ENCODE measurements at places on chromosomes 1 and 21.

DNA sequence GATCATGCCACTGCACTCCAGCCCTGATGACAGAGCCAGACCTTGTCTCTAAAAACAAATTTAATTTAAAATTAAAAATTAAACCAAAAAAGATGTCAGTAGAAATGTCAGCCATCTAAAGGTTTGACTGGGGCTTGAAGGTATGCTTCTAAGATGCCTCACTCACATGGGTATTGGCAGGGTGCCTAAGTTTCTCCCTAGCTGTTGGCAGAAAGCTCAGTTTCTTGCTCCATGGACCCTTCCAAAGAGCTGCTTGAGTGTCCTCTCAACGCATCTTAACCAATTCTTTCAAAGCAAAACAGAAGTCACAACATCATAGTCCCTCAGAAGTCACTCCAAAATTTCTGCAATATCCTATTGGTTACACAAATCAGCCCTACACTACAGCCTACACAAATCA lies 231.0 kb upstream of the ADGRL2 start:
- no peak for DNase-seq

DNA sequence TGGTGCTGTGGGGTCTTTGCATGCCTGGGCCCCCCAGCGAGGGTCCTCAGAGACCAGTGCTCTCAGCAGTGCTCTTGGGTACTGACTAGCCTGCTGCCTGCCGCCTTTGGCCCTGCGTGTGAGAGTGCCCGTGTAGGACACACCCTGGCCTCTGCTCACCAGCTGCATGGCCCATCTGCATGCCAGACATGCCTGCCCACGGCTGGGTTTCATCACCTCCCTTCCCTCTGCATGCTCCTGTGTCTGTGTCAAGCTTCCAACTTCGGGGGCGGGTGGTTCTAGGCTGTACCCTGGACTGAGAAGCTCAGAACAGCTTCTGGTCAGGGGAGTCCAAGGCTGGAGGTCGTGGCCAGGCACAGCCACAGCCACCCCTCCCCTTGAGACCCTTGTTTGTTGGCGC lies 56.9 kb downstream of the PTPRF start:
- no peak for DNase-seq

GRCh38 chr1:6645018-6645417 lies 20.4 kb downstream of the THAP3 start:
- DNase-seq = no peak

GRCh38 chr21:42680058-42680330 lies 26.6 kb downstream of the PDE9A start:
- DNase-seq = no peak

- no peak for DNase-seq
Measured at GRCh38 chr1:97488530-97488929, 432.3 kb downstream of the DPYD start.

DNA sequence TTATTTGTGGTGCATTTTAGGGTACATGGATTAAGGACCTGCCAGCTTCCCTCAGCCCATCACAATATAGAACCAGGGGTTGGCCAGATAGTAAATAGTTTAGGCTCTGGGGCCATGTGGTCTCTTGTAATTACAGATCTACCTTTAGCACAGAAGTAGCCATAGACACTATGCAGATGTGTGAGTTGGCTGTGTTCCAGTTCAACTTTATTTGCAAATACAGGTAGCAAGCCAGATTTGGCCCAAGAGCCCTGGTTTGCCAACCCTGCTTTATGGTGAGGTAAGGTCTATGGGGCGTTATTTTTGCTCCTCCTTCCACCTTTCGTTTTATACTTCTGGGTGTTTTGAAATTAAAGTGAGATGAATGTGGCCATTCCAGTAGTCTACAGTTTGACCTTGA lies 48.7 kb downstream of the MRPS6 start:
- DNase-seq = no peak

- no peak for DNase-seq
Measured at GRCh38 chr1:30901798-30902581, 6.6 kb downstream of the SDC3 start.

- DNase-seq = no peak
Measured at GRCh38 chr1:35499652-35500176, 57.5 kb downstream of the KIAA0319L start.

GRCh38 chr1:55055951-55056631 lies 16.7 kb downstream of the PCSK9 start:
- DNase-seq = no peak

GRCh38 chr1:48026701-48027532 lies 29.7 kb upstream of the TRABD2B start:
- no peak for DNase-seq

DNA sequence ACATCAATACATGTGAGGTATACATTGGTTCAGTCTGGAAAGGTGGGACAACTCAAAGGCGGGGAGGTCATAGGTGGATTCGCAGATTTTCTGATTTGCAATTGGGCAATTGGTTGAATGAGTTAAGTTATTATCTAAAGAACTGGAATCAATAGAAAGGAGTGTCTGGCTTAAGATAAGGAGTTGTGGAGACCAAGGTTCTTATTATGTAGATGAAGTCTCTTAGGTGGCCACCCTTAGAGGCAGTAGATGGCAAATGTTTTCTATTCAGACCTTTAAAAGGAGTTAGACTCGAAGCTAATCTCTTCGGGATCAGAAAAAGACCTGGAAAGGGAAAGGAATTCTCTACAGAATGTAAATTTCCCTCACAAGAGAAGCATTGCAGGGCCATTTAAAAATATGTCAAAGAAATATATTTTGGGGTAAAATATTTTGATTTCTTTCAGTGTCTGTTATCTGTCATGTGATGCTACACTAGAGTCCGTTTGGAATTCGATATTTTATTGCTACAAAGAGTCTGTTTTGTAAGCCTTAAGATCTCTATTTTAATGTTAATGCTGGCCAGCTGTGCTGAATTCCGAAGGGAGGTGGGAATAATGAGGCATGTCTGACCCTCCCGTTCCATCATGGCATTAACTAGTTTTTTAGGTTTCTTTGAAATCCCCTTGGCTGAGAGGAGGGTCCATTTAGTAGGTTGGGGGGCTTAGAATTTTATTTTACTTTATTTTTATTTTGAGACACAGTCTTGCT lies 265.1 kb downstream of the PTPRU start:
- no peak for DNase-seq

DNA sequence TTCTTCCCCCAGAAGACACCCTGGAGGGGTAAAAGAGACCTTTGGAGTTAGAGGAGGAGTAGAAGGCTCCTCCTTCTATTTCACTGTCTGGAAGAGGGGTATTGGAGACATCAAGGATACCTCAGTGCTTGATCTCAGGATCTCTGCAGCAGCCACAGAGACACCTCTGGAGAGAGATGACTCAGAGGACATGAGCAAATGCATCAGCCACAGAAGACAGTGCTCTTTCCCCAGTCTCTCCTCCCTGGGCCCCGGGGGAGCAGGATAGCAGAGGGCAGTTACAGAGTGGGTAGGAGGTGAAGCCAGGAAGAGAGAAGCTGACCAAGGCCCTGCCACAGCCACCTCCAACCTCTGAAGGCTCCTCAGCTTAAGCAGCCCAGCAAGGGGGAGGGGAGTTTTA lies 15.3 kb upstream of the TEDDM1 start:
- no peak for DNase-seq

DNA sequence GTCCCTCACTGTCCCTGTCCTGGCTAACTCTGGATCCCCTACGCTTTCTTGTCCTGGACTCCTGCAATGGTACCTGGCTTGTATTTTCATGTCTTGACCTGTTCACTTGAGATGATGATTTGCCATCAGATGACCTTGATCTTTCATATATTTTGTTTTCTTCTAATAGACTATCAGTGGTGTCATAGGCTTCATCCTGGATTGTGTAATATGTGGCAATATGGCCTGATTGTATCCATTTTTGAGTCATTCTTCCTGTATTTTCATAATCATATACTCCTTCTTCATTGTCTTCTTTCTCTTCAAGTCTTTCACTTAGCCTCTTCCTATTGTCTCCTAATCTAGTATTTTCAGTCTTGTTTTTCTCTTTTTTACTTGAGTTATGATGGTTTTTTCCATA lies 11.1 kb downstream of the FLG start:
- no peak for DNase-seq

- DNase-seq = peak; percentile 65
Measured at GRCh38 chr1:227945891-227946623, 1.7 kb downstream of the WNT9A start.

DNA sequence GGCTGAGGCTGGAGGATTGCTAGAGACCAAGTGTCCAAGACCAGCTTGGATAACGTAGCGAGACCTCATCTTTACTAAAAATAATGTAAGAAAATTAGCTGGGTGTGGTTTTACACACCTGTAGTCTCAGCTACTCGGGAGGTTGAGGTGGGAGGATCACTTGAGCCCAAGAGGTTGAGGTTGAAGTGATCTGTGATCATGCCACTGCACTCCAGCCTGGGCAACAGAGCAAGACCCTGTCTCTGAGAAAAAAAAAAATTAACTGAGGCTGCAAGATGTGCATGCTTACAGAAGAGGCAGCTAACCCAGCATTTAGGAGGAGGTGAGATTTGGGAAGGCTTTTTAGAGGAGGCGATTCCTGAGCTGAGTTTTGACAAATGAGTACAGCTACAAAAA lies 9.5 kb downstream of the AK4 start:
- no peak for DNase-seq

- no peak for DNase-seq
Measured at GRCh38 chr1:186819563-186819962, 9.2 kb upstream of the PLA2G4A start.

DNA sequence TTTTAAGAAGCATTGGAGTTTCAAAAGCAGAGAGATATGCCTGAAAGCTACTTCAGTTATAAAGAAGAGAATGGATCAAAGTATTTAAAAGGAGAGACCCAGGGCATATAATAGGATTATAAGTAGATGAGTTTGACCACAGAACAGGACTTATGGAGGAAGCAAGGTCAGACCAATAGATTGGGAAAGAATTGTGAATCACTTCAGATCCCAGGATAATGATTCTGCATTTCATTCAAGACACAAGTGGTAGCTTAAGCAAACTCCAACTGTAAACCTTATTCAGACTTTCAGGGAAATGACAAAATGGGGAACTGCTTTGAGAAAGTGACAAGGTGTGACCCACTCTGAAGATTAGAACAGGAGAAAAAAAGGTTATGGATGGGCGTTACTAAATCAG lies 18.9 kb upstream of the OR10J5 start:
- DNase-seq = no peak

GRCh38 chr1:227887697-227888403 lies 59.9 kb downstream of the WNT9A start:
- DNase-seq = no peak

GRCh38 chr1:86436041-86436440 lies 12.1 kb downstream of the CLCA2 start:
- no peak for DNase-seq

DNA sequence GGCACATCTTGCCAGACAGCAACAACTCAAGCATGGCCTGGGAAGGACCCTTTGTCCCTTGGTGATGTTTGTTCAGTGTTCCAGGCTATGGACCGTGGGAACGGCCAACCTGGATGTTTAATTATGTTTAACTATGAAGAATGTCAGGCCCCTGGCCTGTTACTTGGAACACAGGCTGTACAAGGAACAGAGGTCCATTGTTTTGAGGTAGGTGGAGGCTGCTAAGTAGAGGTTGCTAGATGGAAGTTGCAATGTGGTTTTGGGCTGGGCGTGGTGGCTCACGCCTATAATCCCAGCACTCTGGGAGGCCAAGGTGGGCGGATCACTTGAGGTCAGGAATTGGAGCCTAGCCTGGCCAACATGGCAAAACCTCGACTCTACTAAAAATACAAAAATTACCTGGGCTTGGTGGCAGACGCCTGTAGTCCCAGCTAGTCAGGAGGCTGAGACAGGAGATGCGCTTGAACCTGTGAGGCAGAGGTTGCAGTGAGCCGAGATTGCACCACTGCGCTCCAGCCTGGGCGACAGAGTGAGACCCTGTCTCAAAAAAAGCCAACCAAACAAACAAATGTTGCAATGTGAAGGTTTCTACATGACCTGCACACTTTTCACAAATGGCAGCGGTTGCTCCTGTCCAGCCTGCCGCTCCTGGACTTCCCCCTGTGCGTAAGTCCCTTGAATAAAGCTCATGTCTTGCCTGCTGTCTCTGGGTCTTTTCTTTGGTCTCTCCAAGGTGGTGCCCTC lies 2.5 kb upstream of the LEFTY1 start:
- DNase-seq = no peak

GRCh38 chr1:6496890-6497214 lies 5.4 kb upstream of the PLEKHG5 start:
- no peak for DNase-seq

GRCh38 chr1:156213644-156213966 lies 798 bp downstream of the PMF1 start:
- no peak for DNase-seq

DNA sequence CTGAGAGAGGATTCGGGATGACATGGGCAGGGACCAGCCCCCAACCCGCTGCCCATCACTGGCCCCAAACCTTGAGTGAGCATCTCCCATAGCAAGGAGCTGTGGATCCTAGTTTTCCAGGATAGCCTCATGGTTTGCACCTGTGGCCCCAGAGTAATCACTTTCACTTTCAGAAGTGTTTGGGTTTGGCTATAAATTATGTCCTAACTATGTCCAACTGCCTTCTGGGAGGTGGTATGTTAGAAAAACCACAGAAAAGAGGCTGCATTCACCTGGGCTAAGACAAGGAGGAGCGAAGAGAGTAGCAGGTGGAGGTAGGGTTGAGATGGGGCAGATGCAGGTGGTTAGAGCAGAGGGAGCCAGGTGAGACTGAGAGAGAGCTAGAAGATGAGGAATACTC lies 19.4 kb upstream of the CLIC6 start:
- DNase-seq = no peak

DNA sequence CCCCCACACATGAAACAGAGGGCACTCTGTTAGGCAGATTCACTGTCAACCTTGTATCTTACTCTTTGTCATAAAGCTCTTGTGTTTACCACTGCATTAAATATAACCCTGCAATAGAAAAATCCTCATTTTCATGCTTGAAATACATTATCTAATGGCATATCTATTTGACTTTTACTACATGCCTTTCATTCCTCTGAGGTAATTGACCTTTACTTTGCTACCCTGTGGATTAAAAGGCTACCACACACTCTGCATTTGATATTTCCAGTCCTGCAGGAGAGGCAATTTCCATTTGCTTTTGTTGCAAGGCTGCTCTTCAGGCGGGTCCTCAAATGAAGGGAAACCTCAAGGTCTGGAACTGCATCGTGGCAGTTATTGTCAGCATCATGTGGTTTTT lies 238.0 kb downstream of the NTNG1 start:
- no peak for DNase-seq

DNA sequence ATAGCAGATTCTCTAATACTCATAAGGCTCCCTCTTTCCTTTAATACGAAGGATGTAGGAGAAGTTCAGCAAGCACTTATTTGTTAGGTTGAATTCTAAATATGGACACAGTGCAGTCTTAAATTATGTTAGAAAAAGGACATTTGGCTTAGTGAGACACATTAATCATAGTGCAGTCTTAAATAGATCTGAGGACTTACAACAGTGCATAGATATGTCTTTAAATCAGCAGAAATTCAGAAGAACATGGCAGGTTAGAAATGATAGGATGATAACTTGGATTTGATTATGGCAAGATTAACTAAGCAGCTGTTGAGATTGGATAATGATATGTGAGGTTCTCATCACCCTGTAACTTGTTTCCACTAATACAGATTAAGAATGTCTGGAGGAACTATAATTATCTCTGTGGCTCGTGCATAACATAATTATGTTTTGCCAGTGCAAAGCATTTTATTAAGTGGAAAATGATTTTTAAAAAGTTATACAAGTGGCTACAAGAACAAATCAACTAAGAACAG lies 485.9 kb downstream of the USP25 start:
- no peak for DNase-seq

- no peak for DNase-seq
Measured at GRCh38 chr1:94425821-94426484, 7.8 kb downstream of the ABCD3 start.

GRCh38 chr1:188615321-188615720 lies 1786.6 kb downstream of the PLA2G4A start:
- DNase-seq = no peak

All from NCI-H2081 (cell line).